ENCODE measurements at places on chromosomes 13 and 19.

- H3K4me3 ChIP-seq, result no peak overlapping the region
- no peaks in the 10 kb centered on the region for H3K36me3 ChIP-seq
- H3K27me3 ChIP-seq, result no peaks in the 10 kb centered on the region
- no peak overlapping the region for H3K27ac ChIP-seq
- H3K4me1 ChIP-seq, result no peaks in the 10 kb centered on the region
Observed at GRCh38 chr13:43377973-43378372, 354.6 kb downstream of the DNAJC15 start.

- H3K4me3 ChIP-seq, result no peak overlapping the region
- no peaks in the 10 kb centered on the region for H3K27me3 ChIP-seq
- no peak overlapping the region for H3K27ac ChIP-seq
- H3K4me1 ChIP-seq, result peaks cover 40% of the 10 kb centered on the region
- no peak for DNase-seq
Observed at GRCh38 chr13:23515116-23515515, 55.1 kb upstream of the TNFRSF19 start.

DNA sequence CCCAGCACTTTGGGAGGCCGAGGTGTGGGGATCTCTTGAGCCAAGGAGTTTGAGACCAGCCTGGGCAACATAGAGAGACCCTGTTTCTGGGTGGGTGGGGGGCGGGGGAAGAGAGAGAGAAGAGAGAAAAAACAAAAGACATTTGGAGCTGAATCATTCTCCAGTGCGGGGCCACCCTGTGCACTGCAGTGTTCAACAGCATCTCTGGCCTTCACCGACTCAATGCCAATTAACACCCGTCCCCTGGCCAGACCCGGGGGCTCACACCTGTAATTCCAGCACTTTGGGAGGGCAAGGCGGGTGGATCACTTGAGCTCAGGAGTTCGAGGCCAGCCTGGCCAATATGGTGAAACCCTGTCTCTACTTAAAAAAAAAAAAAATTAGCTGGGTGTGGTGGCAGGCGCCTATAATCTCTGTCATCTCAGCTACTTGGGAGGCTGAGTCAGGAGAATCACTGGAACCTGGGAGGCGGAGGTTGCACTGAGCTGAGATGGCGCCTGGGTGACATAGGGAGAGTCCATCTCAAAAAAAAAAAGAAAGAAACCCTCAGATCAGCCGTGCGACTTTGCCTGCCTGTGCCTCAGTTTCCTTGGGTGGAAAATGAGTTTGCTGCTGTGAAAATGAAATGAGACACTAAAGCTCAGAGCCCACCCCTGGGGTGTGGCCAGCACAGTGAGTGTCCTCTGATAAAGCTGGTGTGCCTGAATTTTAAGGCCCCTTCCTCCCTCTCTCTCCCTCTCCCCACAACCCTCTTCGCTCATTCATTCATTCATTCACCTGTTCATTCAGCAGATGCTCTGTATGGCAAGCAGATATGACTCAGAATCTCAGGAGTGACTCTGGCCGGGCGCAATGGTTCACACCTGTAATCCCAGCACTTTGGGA lies 6.4 kb downstream of the KLF2 start:
- H3K27me3 ChIP-seq, result peaks cover 61% of the 10 kb centered on the region
- no peaks in the 10 kb centered on the region for H3K36me3 ChIP-seq
- DNase-seq, result no peak

GRCh38 chr13:62653371-62653770 lies 1237.7 kb upstream of the PCDH20 start:
- H3K27ac ChIP-seq, result no peak overlapping the region
- no peaks in the 10 kb centered on the region for H3K36me3 ChIP-seq
- H3K27me3 ChIP-seq, result no peaks in the 10 kb centered on the region

DNA sequence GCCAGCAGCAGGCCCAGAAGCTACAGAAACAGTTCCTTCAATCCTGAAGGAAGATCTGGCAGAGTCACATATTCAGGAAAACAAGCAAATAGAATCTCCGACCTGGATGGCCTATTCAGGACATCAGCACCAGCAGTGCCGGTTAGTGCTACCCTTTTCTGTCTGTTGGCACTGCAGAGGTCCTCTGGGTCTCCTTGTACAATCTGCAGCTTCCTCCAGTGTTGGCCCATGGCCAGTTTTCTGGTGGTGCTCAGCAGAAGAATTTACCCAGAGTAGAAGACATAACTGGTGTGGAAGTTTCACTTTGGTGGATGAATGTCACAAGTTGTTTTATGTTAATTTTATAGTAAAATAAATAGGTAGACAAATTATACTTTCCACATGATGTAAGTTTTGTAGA lies 498.1 kb downstream of the COG6 start:
- H3K27me3 ChIP-seq, result no peaks in the 10 kb centered on the region
- H3K4me1 ChIP-seq, result peaks cover 26% of the 10 kb centered on the region
- H3K27ac ChIP-seq, result no peak overlapping the region
- H3K4me3 ChIP-seq, result no peak overlapping the region
- DNase-seq, result no peak

- H3K4me1 ChIP-seq, result no peaks in the 10 kb centered on the region
- no peak overlapping the region for H3K4me3 ChIP-seq
- H3K27ac ChIP-seq, result no peak overlapping the region
Observed at GRCh38 chr19:30608471-30608870, 236.3 kb downstream of the ZNF536 start.

- H3K36me3 ChIP-seq, result no peaks in the 10 kb centered on the region
- H3K4me1 ChIP-seq, result no peaks in the 10 kb centered on the region
- H3K4me3 ChIP-seq, result no peak overlapping the region
- no peak for DNase-seq
- no peaks in the 10 kb centered on the region for H3K27me3 ChIP-seq
Observed at GRCh38 chr13:113650275-113650674, 7.7 kb downstream of the ATP4B start.

GRCh38 chr19:339262-339887 lies 5.2 kb downstream of the MIER2 start:
- H3K27me3 ChIP-seq, result no peaks in the 10 kb centered on the region
- H3K4me3 ChIP-seq, result no peak overlapping the region
- no peak for DNase-seq
- H3K4me1 ChIP-seq, result peaks cover 6% of the 10 kb centered on the region

- no peaks in the 10 kb centered on the region for H3K36me3 ChIP-seq
- peak overlapping the region; percentile 14 for H3K27ac ChIP-seq
- no peak for DNase-seq
Observed at GRCh38 chr19:1412995-1413800, 5.8 kb downstream of the DAZAP1 start.

DNA sequence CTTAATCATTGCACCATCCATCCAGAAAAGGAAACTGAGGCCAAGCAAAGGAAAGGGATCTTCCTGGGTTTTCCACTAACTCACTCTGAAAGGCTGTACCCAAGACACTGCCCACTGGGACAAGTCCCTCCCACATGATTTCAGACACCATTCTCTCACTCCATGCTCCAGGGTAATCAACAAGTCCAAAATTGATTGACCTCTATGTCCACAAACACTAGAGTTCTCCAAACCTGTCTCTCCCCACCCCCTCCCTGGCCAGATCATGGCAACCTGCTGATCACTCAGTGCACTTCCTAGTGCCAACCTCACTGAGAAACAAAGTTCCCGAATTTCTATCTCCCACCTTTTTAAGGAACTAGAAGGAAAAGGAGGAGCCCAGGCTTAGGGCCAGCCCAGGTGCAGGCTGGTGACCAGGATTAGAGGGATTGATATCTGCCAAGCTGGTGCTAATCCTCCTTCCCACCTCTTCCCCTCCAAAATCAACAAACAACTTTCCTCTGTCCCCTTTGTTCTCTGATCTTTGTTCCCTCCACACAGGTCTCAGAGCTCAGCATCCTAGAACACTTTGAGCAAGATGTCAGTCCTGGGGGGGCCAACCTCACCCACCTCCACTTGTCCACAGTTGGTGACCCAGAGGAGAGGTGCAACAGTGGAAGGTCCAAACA lies 2.4 kb upstream of the CYP2A13 start:
- H3K27me3 ChIP-seq, result peaks cover 37% of the 10 kb centered on the region
- H3K36me3 ChIP-seq, result no peaks in the 10 kb centered on the region
- H3K27ac ChIP-seq, result no peak overlapping the region
- DNase-seq, result no peak

GRCh38 chr13:68708336-68708908 lies 1399.2 kb upstream of the ATXN8OS start:
- DNase-seq, result no peak
- H3K27me3 ChIP-seq, result no peaks in the 10 kb centered on the region
- H3K4me3 ChIP-seq, result no peak overlapping the region
- H3K4me1 ChIP-seq, result peaks cover 10% of the 10 kb centered on the region

GRCh38 chr19:42091742-42092141 lies 15.8 kb downstream of the ZNF574 start:
- H3K4me3 ChIP-seq, result no peak overlapping the region
- H3K27me3 ChIP-seq, result peaks cover 3% of the 10 kb centered on the region
- H3K4me1 ChIP-seq, result peaks cover 19% of the 10 kb centered on the region
- no peak overlapping the region for H3K27ac ChIP-seq

GRCh38 chr13:71817335-71817734 lies 49.7 kb downstream of the DACH1 start:
- no peak for DNase-seq
- H3K4me1 ChIP-seq, result no peaks in the 10 kb centered on the region
- H3K36me3 ChIP-seq, result no peaks in the 10 kb centered on the region
- no peak overlapping the region for H3K27ac ChIP-seq

- H3K27ac ChIP-seq, result no peak overlapping the region
- no peak overlapping the region for H3K4me3 ChIP-seq
- no peaks in the 10 kb centered on the region for H3K4me1 ChIP-seq
- DNase-seq, result no peak
- peaks cover under 1% of the 10 kb centered on the region for H3K36me3 ChIP-seq
Observed at GRCh38 chr13:48266701-48267639, 34.0 kb downstream of the ITM2B start.

DNA sequence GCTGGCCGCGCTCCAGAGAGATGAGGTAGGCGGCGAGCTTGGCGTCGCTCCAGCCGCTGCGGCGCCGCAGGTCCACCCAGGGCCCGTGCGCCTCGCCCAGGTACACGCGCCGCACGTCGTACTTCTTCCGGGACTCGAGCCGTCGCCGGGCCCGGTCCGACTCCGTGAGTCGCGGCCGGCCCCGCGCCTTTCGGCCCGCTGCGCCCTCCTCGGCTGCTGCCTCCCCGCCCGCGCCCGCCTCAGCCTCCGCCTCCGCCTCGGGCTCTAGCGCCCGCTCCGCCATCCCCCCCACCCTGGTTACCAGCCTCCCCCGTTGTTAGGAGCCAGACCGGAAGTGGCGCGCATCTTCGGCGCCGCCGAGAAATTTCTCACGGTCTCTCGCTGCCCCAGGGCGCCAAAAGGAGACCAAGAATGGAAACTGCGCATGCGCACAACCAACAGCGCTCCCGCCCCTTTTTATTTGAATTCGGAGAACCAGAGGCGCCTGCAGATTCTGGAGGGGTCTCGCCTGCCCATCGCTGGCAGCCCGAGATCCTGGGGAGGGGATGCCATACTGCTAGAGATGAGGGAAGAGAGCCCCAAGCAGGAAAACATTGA lies at the start of gene ZNF653:
Gene ZNF653, minus strand, starts transcription at position 336 of the 597 bp plus-strand sequence. Its CDS starts 53 bp downstream, at position 283.
- no peaks in the 10 kb centered on the region for H3K27me3 ChIP-seq
- no peaks in the 10 kb centered on the region for H3K36me3 ChIP-seq
- peak; percentile 99 for DNase-seq
- no peaks in the 10 kb centered on the region for H3K4me1 ChIP-seq
